ENCODE measurements at places on chromosomes 13 and 19.
A peak's percentile ranks its signal among the peaks of the same experiment; 100 is the strongest.

- peak; percentile 3 for DNase-seq
Observed at GRCh38 chr13:82947191-82947621, 935.1 kb downstream of the SLITRK1 start.

DNA sequence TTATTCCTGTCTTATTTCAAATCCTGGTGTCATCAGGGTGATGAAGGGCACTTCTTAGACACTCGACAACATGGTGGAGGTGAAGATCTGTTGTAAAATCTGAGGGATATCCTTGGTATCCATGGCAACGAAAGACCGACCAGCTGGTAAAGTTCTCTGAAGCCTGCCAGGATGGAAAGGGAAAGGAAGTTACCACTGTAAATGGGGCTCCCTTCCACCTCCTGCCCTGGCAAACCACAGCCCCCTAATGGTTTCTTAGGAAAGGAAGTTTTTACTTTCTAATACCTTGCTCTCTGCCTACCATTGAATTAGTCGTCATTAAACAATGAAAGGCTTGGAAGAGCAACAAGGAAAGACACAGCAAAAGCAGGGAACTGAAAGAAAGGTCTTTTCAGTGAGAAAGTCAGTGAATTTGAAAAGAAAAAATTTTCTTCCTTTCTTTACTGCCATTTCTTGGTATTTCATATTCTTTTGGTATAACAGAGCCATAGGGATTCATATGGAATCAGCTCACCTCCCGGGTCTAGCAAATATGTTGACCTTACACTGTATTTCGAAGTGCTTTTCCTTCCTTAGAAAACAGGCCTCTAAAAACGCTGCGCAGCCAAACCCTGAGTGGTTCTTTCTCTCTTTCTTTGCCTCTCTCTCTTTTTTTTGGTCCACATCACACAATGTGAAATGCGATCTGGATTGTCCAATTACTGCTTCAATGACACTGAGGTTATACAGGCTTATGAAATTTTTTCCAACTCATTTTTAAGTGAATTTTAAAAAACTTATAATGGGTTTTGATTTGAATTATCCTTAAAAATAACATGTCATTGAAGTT lies 111.0 kb downstream of the RGCC start:
- no peak for DNase-seq

- DNase-seq: peak; percentile 22
Observed at GRCh38 chr19:37963190-37963936, 56.4 kb downstream of the SIPA1L3 start.

- DNase-seq: peak; percentile 85
Observed at GRCh38 chr13:39144941-39145533, 106.8 kb downstream of the NHLRC3 start.

DNA sequence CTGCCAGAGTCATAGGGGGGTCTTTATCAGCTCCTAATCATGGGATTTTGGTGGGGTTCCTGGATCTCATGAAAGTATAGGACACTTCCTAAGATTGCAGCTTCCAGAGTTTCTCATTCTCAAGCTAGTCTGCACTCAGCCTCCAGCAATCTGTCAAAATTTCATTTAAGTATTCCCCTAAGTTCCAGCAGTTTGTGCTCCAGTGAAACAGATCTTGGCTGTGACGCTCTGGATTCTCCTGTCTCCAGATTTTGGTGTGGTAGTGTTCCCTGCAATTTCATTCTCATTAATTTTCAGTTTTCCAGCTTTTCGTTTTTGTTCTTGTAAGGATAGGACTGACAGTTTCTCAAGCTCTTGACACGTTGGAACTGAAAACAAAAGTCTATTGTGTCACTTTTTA lies 908.9 kb upstream of the MIR17HG start:
- no peak for DNase-seq

DNA sequence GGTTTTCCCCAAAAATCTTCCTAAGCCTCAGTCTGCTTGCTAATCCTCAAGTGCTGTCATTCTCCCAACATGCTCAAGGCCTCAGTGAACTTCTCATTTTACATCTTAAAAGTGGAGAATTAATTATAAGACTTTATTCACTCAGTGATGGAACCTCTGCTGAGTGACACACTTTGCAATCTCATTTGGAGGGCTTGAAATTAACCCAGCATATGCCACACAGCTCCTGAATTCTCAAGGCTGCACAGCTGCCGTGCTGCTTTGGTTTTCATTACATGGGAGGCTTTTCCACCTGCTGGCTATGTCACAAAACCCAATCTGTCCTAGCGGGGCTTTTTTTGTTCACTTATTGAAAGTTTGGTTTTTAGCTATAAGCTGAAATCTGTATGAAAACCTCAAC lies 28.3 kb upstream of the SERPINE3 start:
- DNase-seq: no peak

DNA sequence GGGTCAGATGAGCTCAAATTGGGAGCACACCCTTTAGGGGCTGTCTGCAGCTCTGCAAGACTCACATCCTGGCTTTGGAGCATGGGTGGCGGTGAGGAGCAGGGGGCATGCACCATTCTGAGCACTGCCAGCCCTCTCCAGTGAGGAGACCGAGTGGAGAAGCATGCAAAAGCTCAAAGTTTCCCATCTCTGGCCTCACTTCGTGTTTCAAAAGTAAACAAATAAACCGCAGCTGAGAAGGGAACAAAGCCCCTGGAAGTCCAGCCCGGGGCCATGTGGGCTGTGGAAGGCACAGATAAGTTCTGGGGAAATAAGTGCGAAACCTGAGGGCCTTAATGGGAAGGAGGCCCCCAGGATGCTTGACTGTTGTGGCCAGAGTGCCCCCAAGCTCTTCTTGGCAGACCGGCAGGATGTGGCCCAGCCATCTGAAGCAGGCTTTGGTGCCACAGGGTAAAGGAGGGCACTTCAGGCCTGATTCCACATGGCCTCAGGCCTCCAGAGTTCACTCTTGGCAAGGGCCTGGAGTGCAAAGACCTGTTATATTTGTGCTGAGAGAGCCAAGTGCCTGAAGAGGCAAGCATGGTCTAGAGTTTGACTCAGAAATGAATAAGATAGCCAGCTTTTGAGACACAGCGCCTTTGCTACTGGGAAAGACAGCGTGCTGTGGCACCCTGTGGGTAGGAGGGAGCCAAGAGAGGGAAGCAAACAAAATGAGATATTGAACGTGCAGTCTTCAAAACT lies 1.2 kb downstream of the MEDAG start:
- peak; percentile 64 for DNase-seq

DNA sequence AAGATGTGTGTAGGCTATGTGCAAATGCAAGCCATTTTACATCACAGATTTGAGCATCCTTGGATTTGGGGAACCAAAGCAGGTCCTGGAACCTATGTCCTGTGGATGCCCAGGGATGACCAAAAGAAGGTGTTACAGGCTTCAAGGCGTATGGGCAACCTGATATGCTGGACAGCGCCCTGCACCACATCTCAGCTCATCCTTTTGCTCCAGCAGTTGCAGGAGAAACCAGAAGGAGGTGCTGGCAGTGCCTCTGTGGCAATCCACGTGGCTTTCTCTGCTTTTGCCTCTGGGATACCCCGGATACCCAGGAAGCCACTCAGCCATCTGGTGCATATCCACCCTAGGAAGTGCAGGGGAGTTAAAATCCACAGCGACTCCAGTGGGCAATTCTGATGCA lies 110.3 kb upstream of the VSTM2B start:
- DNase-seq: no peak

DNA sequence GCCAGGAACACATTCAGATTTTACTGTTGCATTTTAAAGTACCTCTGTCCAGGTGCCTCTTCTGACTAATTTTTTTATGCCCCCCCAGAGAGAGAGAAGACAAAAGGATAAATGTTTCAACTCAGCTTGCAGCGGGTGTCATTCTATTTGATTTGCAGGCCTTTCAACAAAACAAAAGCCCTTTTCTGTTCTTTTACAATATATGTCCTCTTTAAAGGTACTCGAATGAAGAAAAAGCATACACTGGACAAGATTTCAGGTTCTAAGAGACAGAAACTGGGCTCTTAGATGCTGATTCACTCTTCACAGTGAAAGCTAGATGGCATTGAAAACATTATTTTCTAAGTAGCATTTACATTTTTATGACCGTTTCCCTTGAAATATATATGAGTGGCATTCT lies 2.9 kb upstream of the FRY start:
- no peak for DNase-seq

DNA sequence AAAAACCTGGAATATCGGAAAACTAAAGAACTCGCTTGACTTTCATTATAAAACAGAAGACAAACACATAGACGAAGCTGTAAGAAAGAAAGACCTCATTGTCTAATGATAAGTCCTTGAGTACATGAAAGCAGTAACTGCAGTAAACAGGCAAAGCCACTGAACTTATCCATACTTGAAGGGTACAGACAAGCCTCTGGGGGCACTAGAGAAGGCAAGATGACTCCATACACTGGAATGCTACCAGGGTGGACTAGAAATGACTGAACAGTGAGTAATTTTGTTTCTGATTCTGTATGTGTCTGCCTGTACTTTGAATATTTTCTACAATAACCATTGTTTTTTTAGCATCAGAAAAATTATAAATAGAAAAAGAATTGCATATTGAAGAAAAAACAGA lies 507.9 kb downstream of the UQCRFS1 start:
- DNase-seq: peak; percentile 80

DNA sequence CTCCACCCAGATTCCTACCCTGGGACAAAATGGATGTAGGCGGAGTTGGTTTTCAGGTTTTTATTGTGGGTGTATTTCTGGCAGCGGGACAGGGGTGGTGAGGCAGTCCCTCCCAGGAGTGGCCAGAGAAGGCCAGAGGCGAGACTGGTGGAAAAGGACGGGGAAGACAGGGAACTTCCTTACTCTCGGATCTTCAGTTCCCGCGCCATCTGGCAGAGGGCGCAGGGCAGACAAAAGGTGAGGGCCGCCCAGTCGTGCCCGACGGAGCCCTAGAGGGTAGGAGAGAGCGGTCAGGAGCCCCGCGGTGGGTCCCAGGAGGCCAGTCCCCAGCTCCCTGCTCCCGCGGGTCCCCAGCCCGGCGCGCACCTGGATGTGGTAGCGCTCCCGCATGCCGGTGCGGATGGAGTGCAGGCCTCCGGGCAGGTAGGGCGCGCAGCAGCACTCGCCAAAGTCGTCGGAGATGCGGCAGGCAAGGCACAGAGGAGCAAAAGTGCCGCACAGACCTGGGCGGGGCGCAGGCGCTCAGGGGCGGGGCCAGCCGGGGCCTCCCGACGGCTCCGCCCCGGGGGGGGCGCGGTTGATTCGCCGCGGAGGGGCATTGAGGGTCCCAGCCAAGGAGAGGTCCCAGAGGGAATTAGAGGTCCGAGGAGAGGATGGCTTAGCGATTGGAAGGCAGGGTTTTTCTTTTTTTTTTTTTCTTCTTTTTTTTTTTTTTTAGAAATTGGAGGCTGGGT lies 3.0 kb downstream of the CNFN start:
- DNase-seq: peak; percentile 47

GRCh38 chr19:38978326-38978689 lies 2.8 kb upstream of the FBXO17 start:
- DNase-seq: no peak

- no peak for DNase-seq
Observed at GRCh38 chr19:27522223-27522622, 1690.7 kb downstream of the UQCRFS1 start.
